Kidney epithelial cell (primary cell): ENCODE measurements at places on chromosomes 12 and 14.
A peak's percentile ranks its signal among the peaks of the same experiment; 100 is the strongest.

- DNase-seq, result no peak
Observed at GRCh38 chr12:62643486-62643885, 176.9 kb downstream of the MON2 start.

- DNase-seq, result no peak
Observed at GRCh38 chr12:26172946-26173552, 22.3 kb upstream of the SSPN start.

DNA sequence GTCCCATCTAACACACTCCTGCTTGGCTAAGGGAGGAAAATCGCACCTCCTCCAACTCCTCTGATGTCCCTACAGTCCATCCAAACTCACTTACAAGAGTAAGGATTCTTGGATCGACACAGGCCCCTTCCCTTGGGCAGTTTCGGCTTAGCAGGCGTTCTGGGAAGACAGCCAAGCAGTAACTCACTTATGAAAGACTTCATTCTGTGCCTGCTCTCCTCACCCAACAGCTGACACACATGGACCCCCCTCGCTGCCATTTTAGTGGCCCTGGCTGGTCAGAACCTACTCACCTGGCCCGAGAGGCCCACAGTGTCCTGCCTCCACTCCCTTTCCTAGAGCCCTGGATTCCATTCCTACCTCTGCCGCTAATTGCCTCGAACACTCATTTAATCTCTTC is 52.3 kb upstream of the BCL2L14 start:
- DNase-seq, result no peak

GRCh38 chr14:103386713-103387329 is 1.6 kb downstream of the MARK3 start:
- no peak for DNase-seq

DNA sequence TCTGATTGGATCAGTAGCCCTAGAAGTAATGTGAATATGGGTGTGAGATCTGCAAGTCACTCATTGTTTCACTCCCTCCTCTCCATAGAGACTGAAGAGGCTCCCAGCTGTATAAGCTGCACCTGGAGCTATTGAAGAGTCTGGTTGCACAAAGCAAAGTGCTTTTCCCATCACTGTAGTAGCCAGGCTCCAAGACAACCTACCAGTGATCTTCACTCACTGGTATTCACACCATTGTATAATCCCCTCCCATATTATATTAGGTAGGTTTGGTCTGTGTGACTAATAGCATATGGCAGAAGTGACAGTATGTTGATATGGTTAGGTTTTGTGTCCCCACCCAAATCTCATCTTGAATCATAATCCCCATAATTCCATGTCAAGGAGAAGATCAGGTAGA is 64.4 kb downstream of the ZFC3H1 start:
- DNase-seq, result no peak

DNA sequence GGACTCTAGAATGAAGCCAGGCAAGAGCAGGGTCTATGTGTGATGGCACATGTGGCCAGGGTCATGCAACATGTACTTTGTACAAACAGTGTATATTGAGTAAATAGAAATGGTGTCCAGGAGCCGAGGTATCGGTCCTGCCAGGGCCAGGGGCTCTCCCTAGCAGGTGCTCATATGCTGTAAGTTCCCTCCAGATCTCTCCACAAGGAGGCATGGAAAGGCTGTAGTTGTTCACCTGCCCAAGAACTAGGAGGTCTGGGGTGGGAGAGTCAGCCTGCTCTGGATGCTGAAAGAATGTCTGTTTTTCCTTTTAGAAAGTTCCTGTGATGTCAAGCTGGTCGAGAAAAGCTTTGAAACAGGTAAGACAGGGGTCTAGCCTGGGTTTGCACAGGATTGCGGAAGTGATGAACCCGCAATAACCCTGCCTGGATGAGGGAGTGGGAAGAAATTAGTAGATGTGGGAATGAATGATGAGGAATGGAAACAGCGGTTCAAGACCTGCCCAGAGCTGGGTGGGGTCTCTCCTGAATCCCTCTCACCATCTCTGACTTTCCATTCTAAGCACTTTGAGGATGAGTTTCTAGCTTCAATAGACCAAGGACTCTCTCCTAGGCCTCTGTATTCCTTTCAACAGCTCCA is 39.6 kb downstream of the DAD1 start:
- DNase-seq, result no peak

DNA sequence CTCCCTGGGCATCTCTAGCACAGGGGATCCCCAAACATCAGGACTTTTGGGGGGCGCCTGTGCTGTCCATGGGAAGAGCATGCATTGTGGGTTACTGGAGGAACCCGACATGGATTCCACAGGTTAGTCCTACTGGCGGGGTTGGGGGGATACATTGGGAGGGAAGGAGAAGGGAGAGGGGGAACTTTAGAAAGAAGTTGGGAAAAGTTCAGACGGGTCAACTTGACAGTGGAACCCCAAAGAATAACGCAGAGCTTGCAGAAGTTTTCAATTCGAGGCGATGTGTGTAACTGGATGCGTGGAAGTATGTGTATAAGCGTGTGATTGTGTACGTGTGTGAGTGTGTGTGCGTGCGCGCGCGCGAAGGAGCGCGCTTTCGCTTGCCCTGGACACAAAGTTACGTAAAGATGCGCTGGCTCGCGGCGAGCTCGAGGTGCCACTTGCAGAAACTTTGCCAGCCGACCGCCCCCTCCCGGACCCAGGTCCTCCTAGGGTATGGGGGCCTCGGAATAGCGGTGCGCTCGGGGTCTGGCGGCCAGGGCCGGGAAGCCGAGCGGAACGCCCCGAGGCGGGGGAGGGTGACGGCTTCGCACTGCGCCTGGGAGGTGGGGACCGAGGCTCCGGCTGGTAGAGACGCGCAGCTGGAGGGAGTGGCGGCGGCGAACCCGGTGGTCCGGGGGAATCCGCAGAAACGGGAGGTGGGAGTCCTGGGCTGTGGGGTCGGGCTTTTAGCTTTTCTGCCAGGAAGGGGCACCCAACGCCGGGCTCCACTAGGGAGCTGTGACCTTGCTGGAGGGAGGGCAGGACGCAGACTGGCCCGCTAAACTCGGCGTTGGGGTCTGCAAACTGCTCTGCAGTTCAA is 669 bp downstream of the RFX4 start:
- no peak for DNase-seq

GRCh38 chr12:57118711-57119271 is 7.6 kb upstream of the STAT6 start:
- no peak for DNase-seq

DNA sequence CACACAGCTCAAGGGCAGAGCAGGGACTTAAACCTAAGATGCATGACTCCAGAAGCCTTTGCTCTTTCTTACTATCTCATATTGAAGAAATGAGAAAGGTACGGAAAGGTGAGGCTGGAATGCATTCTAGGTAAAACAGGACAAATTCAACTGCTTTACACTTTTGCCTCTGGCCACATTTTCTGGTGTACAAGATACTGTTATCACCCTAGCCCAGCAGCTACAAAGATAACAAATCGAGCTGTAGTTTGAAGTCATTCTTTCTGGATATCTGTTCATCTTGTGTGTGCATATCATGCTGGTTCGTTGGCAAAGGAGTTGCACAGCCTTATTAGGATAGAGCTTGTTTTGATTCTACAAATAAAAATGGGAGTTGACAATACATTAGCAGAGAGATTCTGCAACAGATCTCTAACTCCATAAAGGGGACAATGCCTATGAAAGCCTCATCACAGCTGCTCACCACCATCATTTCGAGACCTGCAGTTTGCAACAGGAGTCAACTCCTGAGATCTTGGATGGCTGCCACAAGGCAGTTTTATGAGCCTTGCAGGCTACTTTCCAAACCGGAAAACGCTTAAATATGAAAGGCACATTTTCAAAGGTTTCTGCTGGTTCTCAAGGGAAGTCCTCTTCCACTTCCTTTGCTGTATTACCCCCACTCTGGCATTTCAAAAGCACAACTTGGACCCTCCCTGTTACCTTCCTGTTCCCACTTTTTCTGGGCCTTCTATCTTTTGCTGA is 64.9 kb downstream of the STXBP6 start:
- DNase-seq, result no peak

DNA sequence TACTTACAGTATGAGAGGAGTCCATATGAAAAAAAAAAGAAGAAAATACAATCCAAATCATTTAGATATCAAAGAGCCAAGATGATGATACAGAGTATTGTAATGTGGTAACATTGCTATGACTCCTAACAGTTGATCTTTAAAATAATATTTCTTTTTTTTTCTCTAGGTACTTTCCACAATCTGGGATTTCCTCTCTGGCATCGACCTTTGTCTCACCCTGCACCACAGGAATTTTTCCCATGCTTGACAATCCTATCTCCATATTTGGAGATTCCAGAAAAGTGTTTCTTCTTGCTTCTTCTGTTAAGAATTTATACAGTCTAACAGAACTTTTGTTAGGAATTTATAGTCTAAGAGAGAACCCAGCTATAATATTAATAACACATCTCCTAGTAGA is 184.4 kb downstream of the ITPR2 start:
- DNase-seq, result no peak

DNA sequence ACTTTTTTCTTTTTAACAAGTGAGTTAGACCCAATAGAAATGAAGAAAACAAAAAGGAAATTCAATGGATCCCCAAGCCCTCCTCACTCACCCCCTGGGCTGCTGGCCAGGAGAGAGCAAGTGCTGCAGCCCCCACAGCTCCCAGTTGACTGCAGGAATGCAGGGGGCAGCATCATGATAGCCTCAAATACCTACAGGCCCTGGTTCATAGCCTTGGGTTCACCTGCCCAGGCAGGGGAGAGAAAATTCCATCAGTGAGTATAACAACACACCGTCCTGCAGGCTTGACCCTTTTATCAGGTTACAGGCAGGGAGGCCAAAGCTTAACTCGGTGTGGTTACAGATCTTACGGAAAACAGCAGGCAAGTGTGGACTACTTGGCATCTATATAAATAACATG is 76.3 kb downstream of the PHLDA1 start:
- no peak for DNase-seq

DNA sequence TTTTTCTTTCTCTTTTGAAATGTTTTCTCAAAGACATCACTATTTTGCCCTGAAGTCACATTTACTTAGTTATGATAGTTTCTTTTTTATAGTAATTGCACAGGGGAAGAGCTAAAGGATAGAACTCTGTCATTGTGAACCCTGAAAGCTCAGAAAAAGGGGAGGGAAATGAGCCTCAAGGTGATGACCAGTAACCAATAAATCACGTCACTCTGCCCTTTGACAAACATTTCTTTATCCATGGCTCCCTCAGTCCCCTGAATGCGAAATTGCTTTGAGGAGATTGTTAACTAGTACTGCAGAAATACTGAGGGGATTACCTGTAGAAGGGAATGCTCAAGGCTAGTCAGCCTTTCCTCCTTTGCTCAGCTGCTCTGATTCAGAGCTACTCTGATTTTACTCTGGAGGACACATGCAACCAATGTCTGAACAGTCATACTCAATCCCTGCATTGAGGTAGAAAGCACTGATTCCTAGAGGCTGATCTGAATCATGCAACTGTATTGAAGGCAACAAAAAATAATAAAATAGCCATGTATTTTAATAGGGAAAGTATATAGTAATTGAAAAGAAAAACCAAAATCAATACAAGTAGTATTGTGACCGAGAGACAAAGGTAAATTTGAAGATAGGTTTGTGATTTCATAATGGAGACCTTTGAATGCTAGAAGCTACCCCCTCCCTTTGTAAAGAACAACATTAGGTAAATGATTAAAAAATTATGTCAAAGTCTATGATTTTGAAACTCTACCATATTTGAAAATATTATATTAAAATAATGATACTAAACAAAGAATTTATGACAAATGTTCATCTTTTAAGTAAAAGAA is 24.7 kb downstream of the SLCO1B1 start:
- DNase-seq, result no peak

GRCh38 chr12:13177373-13177772 is 19.2 kb upstream of the EMP1 start:
- no peak for DNase-seq

DNA sequence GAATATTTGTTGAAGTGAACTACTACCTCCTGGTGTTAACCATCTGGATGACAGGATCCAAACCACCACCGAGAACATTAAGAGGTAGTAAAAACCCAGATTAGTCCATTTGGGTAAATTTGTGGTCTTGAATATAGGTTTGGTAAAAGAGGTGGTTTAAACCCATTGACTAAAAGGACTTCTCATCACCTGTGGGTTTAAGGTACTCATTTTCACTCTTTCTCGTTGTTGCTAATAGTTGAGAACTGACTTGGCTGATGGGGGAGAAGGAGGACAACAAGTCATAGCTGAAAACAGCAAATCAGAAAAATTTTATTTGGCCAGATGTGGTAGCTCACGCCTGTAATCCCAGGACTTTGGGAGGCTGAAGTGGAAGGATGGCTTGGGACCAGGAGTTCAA is 59.2 kb downstream of the ACADS start:
- DNase-seq, result no peak

DNA sequence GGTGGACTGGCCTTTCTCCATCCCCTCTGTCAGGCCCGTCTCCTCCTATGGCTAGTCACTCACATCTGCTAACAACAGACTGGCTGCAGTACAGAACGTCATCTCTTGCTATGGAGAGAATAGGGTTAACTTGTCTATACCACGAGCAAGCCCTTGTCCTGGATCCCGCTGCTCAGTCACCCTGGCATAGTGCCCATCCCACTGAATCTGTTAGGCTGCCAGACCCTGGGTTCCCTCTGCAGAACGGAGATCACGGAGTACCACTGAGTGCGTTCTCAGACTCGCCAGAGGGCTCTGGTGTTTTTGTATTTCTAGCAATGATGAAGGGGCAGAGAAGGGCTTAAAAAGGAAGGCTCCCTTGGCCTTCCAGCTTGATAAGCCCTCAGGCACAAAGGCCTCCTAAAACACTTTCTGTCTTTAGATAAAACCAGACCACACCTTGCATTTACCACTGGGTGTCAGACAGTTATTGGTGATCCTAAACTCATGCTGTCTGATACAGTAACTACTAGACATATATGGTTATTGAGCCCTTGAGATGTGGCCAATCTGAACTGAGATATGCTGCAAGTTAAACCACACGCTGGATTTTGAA is 6.3 kb upstream of the NRIP2 start:
- no peak for DNase-seq

- no peak for DNase-seq
Observed at GRCh38 chr12:25993901-25994651, 35.6 kb downstream of the RASSF8 start.

DNA sequence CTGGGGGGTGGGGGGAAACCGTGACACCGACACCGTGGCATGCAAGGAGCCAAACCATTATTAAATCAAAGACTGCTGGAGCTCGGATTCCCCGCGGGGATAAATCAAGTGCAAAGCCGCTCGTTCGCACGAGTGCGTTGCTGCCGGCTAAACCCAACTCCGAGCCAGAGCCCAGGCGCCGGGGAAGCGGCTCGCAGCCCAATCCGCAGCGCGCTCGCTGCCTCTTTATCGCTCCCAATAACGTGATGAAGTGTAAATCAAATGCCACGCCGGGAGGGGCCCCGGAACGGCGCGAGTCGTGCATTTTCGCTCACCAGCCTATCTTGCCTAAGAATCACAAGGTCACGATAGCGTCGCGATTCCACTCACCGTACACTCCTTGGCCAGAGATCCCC is 1.3 kb downstream of the MDGA2 start:
- DNase-seq, result no peak

GRCh38 chr12:112466011-112466422 is 47.3 kb downstream of the PTPN11 start:
- peak; percentile 5 for DNase-seq

- no peak for DNase-seq
Observed at GRCh38 chr12:103680591-103681141, 93.6 kb downstream of the STAB2 start.
